Chondrocyte (in vitro differentiated cells): ENCODE measurements at places on chromosomes 11 and 22. TPM values are rescaled to one million over a fixed set of nuclear protein-coding genes. Genes with fewer than 3 reads are reported as not detected.

GRCh38 chr11:68038718-68039525, at the start of gene TCIRG1:
TSS of gene TCIRG1 (plus strand) at chr11:68039025. CDS start at chr11:68041272, 2,247 bp downstream.
- no peaks in the 10 kb centered on the region for H3K27me3 ChIP-seq
- peak; percentile 78 for DNase-seq
- H3K27ac ChIP-seq, result peak within 1 kb of the TSS; percentile 85
- H3K4me3 ChIP-seq, result peak within 1 kb of the TSS; percentile 72

DNA sequence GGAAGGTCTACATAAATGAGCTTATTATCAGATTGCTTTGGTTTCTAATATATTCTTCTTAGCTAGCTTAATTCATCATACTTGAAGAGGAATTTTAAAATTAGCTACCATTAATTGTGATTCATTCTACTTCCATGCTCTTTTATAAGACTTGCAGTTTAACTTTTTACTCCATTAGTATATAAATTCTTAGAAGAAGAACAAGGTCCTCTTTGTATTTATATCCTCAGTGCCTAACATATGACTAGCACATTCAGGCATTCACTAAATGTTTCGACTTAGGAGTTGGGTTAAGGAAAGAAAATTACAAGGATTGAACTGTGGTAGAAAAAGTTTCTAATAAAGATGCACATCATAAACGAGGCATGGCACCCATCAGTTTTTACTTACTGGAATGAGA, 1135.5 kb downstream of the JRKL start:
- H3K36me3 ChIP-seq, result no peaks in the 10 kb centered on the region
- H3K27me3 ChIP-seq, result peaks cover 11% of the 10 kb centered on the region
- H3K4me3 ChIP-seq, result no peak overlapping the region
- no peak for DNase-seq
- H3K4me1 ChIP-seq, result no peaks in the 10 kb centered on the region

The HTR3A gene
- not detected in 3 replicates for total RNA-seq

The NCF4 gene
- total RNA-seq, result not detected in 3 replicates

- H3K27ac ChIP-seq, result no peak overlapping the region
- peaks cover 75% of the 10 kb centered on the region for H3K27me3 ChIP-seq
- no peaks in the 10 kb centered on the region for H3K36me3 ChIP-seq
- DNase-seq, result no peak
- H3K4me3 ChIP-seq, result no peak overlapping the region
Observed at GRCh38 chr11:13965337-13965736, 2.8 kb downstream of the SPON1 start.
